ENCODE measurements at places on chromosomes 6 and 20.

DNA sequence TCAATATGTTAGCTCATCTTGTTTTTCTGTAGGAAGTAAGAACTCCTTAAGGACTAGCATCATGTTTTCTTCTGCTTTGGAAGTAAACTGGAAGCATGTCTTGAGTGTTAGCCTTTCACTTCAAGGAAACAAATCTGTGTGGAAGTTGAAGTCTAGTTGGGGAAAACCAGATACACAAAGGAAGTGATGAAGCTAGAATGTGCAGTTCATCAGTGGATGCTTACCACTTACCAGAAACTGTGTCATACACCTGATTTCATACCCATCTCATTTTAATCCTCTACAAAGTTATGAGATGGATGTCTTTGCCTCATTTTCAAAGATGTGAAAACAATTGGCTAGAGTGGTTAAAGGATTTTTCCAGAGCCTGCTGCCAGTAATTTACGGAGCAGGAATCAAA, 75.8 kb downstream of the TMEM170B start:
- no peak for DNase-seq

DNA sequence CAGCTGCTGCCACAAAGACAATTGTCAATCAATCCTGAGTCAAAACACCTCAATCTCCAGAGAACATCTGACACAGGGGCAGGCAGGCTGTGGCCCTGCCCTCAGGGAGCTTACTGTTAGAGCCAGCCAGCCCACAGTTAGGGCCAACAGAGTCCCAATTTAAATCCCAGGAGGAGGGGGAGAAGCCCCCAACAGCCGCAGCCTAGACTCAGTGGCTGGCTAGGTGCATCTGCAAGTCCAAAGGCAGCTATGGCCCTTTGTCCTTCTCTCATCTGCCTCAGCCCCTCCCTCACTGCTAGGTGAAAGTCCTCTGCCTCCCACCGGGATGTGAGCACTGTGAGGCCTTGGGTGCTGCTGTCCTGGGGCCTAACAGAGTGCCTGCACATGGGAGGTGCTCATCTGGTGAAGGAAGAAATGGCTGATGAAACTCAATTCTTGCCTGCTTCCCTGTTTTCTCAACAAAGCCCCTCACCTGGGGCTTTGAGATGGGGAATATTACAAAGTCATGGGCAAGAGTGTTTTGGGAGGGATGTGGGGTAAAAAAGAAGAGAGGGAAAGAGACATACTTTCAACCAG, 33.7 kb upstream of the VEGFA start:
- DNase-seq = no peak

DNA sequence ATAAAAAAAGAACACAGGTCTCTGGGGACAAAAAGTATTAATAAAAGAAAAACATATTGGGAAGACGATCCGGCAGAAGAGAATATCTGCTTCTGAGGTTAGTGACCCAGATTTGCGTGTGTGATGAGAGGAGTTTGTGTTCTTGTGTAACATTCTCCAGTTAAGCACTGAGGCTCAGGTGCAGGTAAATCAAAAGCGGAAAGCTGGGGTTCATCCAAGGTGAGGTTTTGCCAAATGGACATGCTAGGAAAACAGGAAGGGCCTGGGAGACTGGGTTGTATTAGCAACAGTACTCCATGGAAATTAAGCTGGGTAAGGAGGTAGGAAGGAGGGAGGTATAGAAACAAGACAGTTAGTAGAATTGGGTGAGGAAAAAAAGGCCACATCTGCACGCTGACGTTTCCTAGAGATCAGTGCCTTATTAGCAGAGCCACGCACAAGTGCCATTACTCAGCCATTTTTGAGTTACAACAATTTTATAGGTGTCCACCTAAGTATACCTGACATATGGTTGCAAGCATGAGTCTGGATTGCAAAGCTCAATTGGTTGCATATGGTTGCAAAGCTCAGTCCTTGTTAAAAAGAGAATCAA, 139.6 kb downstream of the ZMYND8 start:
- DNase-seq = no peak

DNA sequence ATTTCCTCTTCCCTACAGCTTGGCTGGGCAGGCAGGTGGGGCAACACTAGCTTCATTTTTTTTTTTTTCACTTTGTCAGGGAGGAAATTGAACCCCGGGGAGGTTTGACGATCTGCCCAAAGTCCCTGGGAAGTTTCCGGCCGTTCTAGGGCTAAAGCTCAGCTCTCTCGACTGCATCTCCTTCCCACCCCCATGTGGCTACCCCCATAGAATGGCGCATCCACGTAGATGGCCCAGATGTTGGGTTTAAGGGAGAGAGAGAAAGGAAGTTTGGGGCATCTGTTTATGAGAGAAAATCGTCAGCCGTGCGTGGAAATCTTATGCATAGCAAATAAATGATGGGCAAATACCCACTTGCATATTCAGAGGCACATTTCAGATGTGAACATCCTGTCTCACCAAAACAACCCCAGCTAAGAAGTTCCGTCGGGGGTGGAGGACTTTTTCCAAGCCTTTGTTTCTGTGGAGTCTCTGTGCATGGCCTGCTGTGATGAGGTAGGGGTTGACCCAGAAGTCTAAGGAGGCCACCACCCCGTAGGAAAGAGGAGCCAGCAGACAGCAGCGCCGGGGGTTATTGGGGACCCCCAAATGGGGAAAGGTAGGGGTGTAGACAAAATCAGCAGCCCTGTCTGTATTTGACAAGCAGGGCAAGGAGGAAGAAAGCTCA, 40.5 kb upstream of the ZNF831 start:
- peak; percentile 27 for DNase-seq

DNA sequence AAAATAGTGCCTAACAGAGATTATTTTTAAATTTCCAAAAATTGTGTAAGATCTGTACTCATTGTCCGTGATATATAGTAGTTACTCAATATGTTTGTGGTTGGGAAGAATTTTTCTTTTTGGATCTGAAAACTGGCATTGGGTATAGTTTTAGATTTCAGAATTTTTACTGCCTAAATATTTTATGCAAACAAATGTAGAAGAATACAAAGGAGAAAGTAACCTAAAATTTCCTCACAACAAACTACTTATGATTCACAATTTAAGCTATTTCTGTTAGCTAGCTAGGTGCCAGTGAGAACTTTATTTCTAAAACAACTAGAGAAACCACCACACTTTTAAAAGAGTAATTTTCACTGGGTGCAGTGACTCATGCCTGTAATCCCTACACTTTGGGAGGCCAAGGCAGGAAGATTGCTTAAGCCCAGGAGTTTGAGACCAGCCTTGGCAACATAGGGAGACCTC, 38.8 kb downstream of the SESN1 start:
- no peak for DNase-seq

DNA sequence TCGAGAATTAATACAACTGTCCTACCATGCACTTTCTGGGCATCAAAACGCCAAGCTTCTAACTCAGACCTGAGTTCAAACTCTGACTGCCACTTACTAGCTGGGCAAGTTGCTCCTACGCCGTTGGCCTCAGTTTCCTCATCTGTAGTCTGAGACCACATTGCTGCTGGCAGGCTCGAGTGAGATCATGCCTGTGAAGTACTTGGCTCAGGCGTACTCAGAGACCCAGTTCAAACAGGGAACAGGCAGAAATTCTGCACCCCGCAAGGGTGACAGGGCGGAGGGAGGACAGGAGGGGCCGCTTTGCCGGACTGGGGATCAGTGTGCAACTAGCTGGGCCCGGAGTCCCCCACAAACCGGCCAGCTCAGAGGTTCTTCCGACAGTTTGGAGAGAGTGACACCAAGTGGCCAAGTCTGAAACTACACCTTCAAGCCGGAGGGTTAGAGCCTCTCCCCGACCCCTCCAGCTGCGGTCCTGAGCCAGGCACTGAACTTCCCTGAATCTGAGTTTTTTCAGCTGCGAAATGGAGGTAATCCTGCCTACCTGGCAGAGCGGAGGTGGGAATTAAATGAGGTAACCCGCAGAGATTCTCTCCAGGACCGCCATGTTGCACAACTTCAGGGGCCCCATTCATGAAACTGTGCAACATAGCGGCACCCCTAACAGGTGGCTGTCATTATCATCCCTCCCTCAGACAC, 46.0 kb upstream of the PTPN1 start:
- peak; percentile 31 for DNase-seq

- DNase-seq = no peak
These were observed 88.8 kb upstream of the HS3ST5 start for GRCh38 chr6:114431641-114432040.

DNA sequence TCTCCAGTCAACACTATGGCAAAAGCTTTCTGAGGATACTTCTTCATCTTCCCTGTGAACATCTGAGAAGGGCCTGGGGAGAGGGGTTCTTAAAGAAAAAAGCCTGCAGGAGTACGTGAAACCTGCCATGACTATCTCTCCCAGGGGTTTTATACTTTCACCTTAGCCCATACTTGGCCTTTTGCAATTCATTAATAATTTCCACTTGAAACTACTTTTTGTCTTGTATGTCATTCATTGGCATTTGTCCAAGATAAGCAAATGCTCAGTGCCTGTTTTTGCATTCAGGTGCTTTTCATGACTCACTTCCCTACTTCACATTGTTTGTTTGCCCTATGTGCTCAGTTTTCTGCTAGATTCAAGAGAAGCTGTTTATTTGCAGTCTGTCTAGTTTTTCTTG, 580.3 kb upstream of the GJE1 start:
- peak; percentile 87 for DNase-seq

GRCh38 chr6:89489078-89489477, 56.1 kb downstream of the ANKRD6 start:
- DNase-seq = no peak

DNA sequence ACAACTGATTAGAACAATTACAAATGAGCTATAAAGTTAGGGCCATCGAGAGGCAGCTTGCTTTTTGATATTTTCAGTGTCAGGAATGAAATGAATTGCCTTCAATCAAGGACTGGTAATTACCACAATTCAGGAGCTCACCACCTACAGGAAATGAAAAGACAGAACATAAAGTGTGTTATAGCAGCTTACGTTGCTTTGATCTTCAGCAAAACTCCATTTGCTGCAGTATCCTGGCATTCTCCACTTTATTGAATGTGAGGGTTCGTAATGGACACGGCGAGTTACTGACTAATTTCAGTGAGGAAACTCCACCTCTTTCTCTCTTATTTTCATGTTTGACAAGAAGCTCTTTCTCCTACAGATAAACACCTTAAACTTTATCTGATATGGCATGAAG, 440.0 kb upstream of the HSF2 start:
- no peak for DNase-seq

- no peak for DNase-seq
These were observed 87.3 kb downstream of the CEP57L1 start for GRCh38 chr6:109182578-109182977.

GRCh38 chr20:46406986-46407670, 713 bp upstream of the ELMO2 start:
- DNase-seq = peak; percentile 83

DNA sequence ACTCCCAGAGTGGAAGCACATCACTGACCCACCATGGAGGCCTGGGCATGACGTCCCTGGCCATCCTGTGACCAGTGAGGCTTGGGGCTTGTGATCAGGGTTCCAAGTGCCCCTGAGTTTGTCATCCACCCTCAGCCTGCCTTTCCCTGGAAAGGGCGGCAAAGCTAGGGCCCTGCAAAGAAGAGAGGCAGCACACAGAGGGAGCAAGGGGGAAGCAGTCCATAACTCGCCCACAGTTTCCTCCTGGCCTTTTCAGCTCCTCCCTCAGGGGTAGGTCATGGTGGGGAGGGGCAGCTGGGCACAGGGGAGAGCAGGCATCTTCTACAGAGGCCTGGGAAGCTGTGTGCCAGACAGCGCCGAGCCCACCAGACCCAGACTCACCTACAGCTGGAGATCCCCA, at the start of gene NCR2:
Gene NCR2 (plus strand): TSS at position 313 of the 400 bp plus-strand sequence. CDS start 269 bp downstream, outside the sequence.
- no peak for DNase-seq

DNA sequence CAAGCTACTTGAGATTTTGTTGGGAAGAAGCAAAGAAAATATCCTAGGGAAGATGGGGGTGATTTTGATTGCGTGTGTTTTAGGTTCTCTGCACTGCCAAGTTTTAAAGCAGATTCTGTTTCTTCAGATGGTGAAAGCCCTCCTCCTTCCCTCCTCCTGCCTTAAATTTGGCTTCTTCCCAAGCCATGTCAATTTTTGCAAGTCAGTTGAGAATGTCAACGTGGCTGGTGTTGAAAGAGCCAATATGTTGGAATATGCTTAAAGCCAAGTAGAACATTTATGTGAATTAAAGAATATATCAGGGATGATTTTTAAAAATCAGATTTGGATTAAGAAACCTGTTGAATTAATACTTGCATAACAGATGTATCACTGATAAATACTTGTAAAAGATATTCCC, 270.8 kb downstream of the ARID1B start:
- no peak for DNase-seq

- no peak for DNase-seq
These were observed 101.8 kb downstream of the KLHL32 start for GRCh38 chr6:97026298-97026697.

- no peak for DNase-seq
These were observed 632.8 kb downstream of the HDGFL1 start for GRCh38 chr6:23202207-23202606.

GRCh38 chr20:11195899-11196558, 522.2 kb upstream of the JAG1 start:
- no peak for DNase-seq

DNA sequence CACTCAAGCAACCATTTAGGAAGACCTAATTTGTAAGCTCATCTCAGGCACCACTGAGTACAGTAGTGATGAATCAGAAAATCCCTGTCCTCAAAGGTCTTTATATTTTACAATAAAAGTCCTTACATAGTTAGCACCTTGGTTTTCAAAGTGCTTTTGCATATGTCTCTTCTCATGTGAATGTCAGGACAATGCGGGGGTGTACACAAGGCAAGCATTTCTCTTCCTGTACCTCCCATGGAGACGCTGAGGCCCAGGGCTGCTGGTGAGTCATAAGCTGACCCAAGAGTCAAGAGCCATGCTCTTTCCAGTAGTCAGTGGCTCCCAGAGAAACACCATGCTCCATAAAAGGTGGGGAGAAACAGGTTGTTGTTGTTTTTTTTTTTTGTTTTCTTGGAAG, 174.0 kb downstream of the GJA10 start:
- DNase-seq = no peak

- no peak for DNase-seq
These were observed 39.1 kb upstream of the MROH8 start for GRCh38 chr20:37218441-37218840.

DNA sequence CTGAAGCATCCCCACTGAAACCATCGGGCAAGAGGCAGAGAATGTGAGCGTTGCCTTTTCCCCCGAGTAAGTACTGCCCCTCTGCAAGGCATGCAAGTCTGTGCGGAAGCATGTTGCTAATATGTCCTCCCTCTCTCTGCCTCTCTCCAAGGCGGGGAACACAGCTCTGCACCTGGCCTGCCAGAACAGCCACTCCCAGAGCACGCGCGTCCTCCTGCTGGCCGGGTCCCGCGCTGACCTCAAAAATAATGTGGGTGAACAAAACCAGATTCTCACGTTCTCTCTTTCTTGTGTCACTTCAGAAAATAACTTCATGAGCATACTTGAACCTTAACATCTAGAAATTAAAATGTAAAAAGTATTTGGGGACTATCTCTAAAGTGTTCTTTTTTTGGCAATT, 26.4 kb downstream of the LYRM2 start:
- DNase-seq = no peak

GRCh38 chr6:24064106-24064505, 61.9 kb upstream of the NRSN1 start:
- peak; percentile 7 for DNase-seq

- DNase-seq = no peak
These were observed 150.8 kb downstream of the SOX4 start for GRCh38 chr6:21744331-21744730.

Data from NCI-H526 treated with DMSO at 0.1 percent for 48 hours (cell line).